ENCODE measurements at places on chromosomes 6 and 20.
A peak's percentile ranks its signal among the peaks of the same experiment; 100 is the strongest.

DNA sequence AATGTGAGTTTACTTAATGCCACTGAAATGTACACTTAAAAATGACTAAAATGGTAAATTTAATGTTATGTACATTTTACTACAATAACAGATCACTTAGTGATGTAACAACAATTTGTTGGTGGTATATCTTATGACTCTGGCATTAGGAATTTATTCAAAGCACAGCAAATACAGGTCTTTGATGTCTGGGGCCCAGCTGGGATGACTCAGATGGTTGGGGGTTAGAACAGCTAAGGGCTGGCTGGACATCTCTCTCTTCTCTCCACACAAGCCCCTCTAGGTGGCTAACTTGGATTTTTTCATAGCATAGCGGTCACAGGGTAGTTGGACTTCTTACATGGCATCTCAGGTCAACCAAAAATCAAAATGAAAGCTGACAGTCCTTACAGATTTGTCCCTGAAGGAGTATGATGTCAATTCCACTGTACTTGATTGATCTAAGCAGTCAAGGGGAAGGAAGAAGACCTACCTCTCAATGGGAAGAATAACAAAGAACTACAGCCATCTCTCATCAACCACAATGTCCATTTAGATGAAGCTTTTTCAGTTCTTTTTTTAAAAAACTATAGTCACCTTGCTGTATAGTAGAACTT, 37.5 kb upstream of the LCA5 start:
- no peak for DNase-seq

GRCh38 chr20:10853176-10853575, 179.4 kb upstream of the JAG1 start:
- no peak for DNase-seq

DNA sequence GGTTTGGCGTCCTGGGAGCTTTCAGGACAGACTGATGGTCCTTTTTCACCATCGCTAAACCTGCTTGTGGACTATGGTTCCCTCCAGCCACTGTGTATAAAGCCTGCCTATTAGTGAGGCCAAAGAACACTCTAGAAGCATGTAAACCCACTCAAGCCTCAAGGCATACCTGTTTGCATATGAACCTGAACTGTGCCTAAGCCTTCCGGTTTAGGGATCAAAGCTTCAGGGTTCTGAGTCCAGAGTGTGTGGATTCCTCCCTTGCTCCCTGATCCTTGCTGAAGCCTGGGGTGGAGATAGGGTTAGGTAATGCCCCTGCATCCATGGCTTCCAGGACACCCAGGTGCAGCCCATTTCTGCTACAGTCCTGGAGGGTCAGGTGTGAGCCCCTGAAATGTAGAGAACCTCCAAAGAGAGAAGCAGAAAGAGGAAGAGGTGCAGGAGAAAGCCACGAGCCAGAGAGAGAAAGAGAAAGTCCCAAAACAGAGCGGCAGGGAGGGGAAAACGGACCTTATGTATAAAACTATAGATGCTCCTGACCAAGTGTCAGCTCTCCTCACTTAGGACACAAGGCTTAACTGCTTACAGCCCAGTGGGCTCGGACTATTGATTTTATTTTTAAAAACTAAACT, 93.3 kb downstream of the SCML4 start:
- no peak for DNase-seq

DNA sequence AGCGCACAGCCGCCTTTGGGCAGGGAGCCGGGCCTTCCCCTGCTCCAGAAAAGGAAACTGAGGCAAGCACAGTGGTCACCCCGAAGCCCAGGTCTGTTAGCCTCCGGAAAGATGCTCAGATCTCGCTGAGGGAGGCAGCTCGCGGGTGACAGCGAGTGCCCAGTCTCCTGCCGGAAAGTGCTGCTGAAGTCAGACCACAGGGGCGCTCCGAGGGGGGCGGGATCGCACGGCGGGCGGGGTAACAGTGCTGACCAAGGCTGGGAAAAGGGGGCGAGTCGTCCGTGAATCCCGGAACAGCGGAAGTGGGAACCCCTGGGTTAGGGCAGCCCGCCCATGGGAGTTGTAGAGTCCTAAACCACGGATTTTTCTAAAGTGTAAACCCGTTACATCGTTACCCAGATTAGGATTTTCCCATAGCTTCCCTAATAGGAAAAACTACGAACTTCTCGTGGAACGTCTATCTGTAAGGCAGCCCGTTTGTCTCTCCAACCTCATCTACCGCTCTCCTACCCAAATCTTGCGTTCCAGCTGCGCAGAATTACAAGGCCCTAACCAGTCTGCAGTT, 504 bp downstream of the VPS16 start:
- DNase-seq, result peak; percentile 55

DNA sequence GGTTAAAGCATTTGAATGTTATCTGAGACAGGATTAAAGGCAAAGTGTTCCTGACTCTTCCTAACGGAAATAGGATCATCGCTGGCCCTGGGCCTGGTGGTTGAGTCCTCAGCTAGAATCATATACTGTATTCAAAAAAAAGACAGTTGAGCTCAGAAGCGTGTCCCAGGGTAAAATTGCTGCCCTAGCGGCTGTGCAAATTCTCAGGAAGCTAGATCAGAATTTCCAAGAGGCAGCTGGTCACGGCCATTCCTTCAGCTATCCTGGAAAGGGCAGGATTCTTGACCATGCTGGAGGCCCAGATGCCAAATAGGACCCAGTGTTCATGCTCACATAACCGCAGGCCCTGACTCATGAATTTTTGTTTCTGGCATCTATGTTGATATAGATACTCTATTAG, 67.4 kb downstream of the STMND1 start:
- no peak for DNase-seq
